T-helper 22 cell (primary cell): ENCODE measurements at places on chromosomes 2 and 18.

GRCh38 chr18:9348766-9349165 is 14.2 kb downstream of the TWSG1 start:
- DNase-seq: no peak

DNA sequence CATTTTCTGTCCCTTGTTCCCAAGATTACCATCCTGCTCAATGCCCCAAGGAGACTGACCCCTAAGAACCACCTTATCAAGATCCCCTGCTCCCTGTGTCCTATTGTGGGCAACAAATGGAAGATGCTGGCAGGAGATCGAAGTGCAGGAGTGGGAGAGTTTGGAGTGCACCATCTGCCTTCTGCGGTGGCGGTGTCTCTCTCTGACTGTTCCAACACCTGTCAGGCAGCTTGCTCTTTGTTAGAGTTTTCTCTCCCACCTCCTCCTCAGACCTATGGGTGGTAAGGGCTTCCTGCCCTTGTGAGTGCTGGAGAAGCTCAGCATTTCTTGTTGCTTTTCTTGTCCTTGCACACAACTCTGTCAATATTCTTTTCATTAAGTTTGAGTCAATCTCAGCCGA is 64.1 kb upstream of the SPHKAP start:
- no peak for DNase-seq

GRCh38 chr2:158610059-158610458 is 153.3 kb downstream of the PKP4 start:
- DNase-seq: no peak

GRCh38 chr2:74525717-74526648 is at the start of gene DQX1:
TSS of gene DQX1 (minus strand) at chr2:74526231. CDS start at chr2:74525729, 502 bp downstream.
- DNase-seq: no peak

GRCh38 chr2:126975671-126976655 is 77.3 kb downstream of the TEX51 start:
- no peak for DNase-seq

DNA sequence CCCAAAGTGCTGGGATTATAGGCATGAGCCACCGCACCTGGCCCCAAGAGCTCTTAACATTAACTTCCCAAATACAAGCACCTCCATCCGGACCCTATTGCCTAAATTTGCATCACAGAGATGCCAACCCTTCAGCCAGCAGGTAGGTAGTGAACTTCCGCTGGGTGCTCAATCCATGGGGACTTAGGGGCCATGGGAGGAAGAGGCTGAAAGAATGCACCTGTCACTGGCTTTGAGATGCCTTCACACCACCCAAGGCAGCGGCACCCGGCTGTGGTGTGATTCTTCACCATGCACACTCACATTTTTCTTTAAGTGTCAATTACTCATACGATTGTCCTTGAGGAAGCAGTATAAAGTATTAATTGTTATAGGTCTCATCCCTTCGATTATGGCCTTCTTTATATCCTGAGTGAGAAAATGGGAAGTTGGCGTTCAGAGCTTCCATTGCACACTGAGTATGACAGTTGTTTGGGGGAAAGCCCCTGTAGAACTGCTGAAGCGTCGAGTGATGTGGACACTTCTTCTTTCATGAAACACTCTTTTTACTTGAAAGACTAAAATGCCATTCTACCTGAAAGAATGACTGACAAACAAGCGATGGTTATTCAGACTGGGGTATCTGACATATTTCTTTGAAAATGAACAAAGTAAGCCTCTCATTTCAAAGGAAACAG is 51.8 kb upstream of the BIN1 start:
- no peak for DNase-seq

- no peak for DNase-seq
Measured at GRCh38 chr2:65055422-65056214, 598 bp upstream of the CEP68 start.

- DNase-seq: no peak
Measured at GRCh38 chr18:7272311-7273049, 41.6 kb downstream of the LRRC30 start.

GRCh38 chr2:218986148-218986761 is 1.3 kb upstream of the FEV start:
- no peak for DNase-seq

DNA sequence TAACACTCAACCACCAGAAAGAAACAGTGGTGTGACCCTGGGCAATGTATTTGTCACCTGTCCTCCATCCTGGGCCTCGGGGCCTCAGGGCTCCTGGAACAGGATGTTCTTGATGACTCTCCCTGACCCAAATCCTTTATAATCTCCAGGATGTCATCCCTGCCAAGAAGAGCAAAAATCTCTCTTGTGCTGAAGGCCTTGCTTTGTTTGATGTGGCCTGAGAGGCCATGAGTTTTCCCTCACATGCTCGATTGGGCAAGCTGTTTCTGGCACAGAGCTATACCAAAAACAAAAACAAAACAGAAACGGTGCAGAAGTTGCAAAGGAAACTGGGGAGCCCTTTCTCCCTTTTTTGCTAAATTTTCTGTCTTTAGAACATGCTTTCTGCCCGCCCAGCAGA is 35.7 kb upstream of the ST3GAL5 start:
- DNase-seq: no peak

DNA sequence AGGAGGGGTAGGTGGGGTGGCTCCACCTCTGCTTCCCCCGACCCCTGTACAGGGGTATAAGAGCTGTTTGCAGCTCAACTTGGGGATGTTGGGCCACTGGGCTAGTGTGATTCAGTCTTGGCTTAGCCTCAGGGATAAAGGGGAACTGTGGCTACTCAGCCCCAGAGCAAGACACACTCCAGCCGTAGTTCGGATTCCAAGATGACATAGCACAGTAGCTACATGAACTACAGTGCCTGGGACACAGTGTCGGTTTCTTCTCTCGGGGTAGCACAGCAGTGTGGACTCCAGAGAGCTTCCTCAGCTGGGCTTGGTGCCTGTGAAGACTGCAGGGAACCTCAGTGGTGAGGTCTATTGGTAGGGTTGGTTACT is 21.1 kb downstream of the CARF start:
- DNase-seq: no peak

DNA sequence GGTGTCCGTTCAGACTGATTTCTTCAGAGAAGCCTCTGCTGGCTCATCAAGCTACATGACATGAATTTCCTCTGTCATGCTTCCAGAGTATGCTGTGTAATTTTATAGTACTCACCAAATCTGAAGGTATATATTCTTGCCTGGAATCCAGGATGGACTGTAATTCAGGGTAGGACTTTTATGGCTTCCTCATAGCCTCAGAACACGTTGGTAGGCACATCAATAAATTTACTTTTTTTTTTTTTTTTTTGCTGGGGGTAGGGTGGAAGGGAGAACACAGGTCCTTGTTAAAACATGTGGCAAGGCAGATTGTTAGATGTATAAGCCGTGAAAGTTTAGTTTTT is 34.4 kb downstream of the MTA3 start:
- no peak for DNase-seq

GRCh38 chr2:52034706-52035105 is 1002.8 kb upstream of the NRXN1 start:
- DNase-seq: no peak

DNA sequence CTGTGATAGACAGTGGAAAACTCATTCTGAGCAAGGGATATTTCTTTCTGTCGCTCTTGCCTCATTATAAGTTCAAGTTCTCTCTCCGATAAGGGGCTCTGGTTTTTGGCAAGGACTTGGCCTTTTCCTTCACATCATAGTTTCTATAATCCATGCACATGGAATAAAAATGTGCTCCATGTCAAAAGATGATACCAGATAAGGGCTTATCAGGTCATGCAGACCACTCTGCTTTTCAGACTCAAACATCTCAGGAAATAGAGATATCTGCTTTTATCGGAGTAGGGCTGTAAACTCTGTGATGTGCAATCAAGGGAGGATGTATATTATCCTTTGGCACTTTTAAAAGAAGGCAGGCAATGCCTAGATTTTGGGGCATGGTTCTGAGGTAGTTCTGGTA is 45.0 kb upstream of the DARS1 start:
- DNase-seq: no peak

DNA sequence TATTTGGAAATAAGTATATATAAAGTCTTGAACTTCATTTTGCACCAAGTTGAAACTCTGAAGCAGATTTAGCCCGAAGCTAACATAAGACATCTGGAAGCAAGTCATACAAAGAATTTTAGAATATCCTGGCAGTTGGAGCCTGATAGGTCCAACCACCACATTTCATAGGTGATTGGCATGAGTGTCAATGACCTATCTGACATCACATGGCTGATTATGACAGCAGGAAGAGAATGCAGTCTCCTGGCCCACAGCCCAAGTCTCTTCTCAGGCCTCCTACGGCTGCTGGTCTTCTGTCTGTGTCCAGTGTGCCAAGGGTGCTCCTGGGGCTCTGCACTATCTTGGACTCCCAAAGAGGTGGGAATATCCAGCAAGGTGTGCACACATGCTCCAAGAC is 325.7 kb upstream of the ACVR2A start:
- no peak for DNase-seq

DNA sequence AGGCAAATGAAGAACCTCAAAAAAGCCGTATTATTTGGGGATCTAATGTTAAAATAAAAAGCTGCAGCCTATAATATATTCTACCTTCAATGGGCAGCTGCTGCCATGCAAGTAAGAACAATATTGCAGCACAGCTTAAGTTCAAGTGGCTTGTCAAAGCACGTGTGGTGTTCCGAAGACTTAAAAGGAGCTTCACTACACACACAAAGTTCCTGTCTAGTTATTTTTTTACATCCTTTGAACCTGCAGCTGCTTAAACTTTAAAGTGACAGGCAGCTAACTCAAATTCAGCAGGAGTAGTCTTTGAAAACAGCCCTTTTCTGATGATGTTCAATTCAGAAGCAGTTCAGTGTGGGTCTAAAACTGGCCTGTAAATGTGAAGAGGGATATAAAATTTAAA is 85.8 kb upstream of the XIRP2 start:
- DNase-seq: no peak

- no peak for DNase-seq
Measured at GRCh38 chr2:184646593-184646992, 48.3 kb downstream of the ZNF804A start.

DNA sequence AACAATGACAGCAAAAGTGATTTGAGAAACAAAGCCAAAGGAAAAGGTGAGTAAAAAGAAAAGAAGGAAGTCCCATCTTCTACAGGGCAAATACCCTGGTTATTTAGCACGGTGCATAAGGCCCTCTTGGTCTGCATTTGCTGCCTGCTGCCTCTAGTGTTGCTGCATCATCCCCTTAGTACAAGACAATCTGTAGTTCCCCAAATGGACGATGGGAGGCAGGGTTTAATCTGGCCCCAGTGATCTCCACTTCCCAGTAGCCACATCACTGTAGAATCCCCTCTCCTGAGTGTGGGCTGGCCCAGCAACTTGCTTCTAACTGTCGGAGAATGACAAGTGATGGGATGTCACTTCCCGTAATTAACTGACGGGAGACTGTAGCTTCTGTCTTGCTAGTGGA is 85.1 kb downstream of the CTAGE1 start:
- no peak for DNase-seq

GRCh38 chr2:23944527-23944926 is 4.3 kb downstream of the UBXN2A start:
- DNase-seq: no peak

DNA sequence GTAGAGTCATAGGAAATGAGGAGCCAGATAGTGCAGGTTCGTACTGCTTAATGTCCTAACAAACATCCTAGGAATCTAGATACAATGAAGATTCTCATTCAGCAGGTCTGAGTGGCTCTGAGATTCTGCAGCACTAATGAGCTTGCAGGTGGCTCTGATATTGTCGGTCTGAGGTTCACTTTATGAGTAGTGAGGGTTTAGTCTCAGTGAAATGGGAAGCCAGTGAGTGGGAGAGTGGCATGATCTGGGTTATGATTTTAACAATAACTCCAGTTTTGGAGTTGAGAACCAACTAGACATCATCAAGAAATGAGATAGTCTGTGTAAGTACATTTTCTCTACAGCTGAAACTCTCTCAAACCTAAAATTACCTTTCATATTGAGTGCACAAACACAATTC is 166.8 kb upstream of the SP5 start:
- DNase-seq: no peak

DNA sequence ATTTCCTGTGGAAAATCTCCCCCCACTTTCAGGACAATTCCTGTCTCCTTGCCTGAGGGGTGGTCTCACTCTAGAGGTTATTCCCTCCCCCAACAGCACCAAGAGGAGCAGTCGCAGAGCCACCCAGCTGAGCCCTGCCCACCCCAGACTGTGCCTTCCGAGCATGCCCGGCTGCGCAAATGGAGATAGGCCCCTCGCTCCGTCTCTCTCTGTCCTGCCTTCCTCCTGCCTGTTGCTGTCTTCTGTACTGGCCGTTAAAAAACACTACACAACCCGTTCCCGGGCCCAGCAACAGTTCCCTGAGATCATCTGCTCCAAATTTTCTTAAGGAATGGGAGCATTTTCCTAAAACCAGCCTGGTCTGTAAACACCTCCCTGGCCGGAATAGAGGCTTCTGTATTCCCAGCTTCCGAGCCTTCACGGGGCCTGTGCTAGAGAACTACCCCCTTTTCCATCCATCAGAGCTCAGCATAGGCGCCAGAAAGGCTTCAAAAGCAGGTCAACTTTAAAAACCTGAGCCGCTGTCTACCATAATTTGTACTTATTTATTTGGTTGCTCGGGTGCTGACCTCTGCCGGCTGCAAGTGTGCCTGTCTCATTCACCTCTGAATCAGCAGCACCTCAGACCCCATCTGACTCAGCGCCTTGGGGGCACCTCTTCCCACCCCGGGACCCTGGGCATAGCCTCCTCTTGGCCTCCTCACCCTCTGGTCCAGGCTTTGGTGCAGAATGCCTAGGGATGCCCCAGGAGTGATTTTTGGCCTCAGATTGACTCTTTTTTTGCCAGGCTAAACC is 159.4 kb downstream of the PXDN start:
- DNase-seq: no peak

GRCh38 chr2:11026286-11026921 is 114.7 kb downstream of the KCNF1 start:
- DNase-seq: no peak

DNA sequence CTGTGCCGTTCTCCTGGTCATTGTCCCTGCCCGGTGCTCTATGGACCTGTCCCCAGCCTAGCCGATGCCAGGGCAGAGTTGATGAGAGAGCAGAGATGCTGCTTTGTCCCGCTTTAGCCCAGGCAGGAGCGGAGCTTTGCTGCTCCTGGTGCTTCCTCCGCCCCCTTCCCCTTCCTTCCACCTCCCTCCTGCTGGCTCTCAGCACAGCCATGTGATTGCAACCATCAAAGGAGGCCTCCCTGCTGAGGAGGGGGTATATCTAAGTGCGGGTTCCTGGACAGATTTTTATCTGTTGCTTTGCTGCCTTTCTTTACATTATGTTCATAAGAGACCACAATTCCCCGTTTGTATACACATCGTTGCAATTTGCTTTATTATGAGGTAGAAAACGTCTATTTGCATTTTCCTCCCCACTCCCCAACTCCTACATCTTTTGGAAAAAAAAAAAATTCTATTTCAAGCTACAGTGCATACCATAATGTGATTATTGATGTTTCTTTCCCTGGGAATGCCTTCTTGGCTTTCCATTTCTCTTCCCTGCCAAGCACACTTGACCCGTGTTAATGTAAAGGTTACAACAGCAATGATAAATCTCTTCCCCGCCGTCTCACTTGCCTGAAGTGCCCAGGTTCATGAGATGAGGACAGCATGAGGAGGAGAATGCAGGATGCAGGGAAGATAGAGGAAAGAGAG is 25.4 kb downstream of the ALPK2 start:
- no peak for DNase-seq
